NCI-H2081 treated with DMSO at 0.1 percent for 48 hours (cell line): ENCODE measurements at places on chromosomes 6 and 20.

DNA sequence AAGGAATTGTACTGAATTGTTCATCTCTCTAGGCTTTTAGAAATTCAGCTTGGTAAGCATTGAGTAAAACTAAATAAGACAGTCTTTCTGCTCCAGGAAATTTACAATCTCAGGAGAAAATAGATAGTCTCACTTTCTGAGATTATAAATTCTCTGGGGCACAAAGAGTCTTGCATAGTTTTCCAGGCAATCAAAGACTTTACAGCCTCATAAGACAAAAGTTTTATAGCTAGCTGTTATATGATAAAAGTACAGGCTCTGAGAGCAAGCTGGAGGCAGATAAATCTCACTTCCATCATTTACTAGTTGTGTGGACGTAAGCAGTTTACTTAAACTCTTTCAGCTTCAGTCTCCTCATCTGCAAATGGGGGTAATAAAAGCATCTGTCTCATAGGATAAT lies 11.4 kb downstream of the FRK start:
- no peak for DNase-seq

GRCh38 chr6:44407951-44408670 lies 20.6 kb downstream of the CDC5L start:
- no peak for DNase-seq

DNA sequence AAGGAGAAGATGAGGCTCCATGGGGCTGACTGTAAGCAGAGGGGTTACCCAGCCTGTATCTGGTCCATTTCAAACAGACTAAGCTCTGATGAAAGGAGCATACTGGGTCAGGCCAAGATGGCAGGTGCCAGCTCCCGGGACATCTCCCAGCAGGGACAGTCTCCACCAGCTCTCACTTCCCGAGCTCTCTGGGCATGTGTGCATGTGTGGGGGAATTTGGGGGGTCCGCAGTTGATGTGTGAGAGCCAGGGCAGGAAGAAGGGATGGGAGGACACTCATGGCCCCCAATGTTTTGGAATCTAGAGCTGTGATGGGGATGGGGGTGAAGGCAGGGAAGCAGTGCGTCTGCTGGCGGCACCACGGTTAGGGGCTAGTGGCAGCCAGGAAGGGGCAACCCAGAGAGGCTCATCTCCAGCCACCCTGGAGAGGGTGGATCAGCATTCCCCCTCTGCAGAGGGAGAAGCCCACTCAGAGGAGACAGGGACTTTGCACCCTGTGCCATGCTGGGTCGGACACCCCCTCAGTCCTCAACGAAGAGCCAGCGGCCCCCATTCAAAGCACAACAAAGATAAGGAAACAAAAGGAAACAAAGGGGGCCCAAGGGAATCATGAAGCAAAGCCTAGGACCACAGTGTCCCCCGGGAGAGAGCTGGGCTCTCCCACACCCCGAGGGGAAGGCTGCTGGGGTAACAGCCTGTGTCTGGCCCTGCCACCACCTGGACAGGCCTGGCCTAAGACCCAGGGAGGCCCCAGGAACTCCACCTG lies 52.4 kb downstream of the DSTN start:
- DNase-seq: no peak

GRCh38 chr6:157641837-157642236 lies 181.2 kb upstream of the SNX9 start:
- no peak for DNase-seq

- no peak for DNase-seq
Measured at GRCh38 chr6:132768051-132768517, 10.4 kb upstream of the VNN2 start.

- no peak for DNase-seq
Measured at GRCh38 chr20:46148313-46149208, 30.4 kb downstream of the CD40 start.

GRCh38 chr6:22433745-22434144 lies 135.6 kb upstream of the HDGFL1 start:
- no peak for DNase-seq

GRCh38 chr20:22924046-22924737 lies 110.9 kb upstream of the SSTR4 start:
- no peak for DNase-seq

GRCh38 chr6:70503813-70504465 lies 62.8 kb upstream of the SDHAF4 start:
- DNase-seq: no peak
